ENCODE measurements at places on chromosomes 5 and 9. TPM values are rescaled to one million over a fixed set of nuclear protein-coding genes. Genes with fewer than 3 reads are reported as not detected.

DNA sequence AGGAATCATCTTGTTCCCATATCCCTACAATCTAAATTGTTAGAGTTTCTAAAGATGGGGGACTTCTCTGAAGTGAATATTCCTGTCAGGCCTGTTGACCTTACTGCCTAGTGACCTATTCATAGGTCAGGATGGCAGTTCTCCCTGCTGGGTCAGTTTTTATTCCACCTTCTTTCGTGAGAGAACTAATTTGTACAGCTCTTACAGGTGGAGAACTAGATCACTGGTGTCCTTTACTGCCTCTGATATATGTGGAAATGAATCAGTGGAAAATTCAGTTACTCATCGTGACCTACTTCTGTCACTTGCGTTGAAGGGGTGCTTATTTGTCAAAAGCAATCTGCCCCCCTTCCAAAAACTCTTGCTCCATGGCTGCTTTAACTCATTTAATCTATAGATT is 164.9 kb downstream of the CD180 start:
- no peak for DNase-seq

GRCh38 chr5:103217101-103217500 is 41.5 kb upstream of the MACIR start:
- DNase-seq = no peak

GRCh38 chr9:70093944-70094343 is 50.3 kb downstream of the MAMDC2 start:
- DNase-seq = no peak

GRCh38 chr9:72583370-72583769 is 62.0 kb downstream of the TMC1 start:
- DNase-seq = no peak

GRCh38 chr5:1727571-1727970 is 72.1 kb downstream of the MRPL36 start:
- DNase-seq = no peak

DNA sequence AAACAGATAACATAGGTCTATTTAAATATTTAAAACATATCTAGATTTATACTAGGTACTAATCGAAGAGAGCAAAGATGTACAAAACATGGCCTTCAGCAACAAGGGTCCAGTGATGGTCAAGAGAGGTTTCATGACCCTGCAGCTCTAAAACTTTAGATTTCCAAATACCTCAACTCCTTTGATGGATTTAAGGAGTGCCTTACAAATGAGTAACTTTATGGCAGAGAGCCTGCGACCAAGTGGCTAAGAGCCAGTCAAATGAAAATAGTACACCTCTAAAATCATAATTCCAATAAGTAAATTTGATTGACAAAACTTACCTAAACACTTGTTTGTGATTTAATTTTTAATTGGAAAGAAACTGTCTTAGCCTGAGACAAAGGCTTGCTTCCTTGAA is 4.7 kb upstream of the SH3RF2 start:
- DNase-seq = peak; percentile 57

GRCh38 chr5:151002250-151002649 is 18.1 kb upstream of the GPX3 start:
- DNase-seq = no peak

DNA sequence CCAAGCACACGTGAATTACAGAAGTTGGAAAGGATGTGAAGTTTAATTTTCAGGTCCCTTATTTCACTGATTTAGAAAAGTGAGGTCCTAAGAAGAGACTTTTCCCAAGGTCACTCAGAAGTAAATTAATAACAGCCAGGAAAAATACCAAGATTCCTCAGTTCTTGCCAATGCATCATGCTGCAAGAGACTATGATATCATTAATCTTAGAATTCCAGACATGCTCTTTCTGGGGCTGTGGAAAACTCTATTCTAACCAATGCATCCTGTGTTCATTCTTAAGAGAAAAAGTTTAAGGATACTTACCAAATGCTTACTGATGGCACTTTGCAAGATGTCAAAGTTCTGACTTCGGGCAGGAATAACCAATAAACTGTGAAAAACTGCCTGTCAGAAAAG is 42.8 kb downstream of the TEX10 start:
- DNase-seq = no peak

DNA sequence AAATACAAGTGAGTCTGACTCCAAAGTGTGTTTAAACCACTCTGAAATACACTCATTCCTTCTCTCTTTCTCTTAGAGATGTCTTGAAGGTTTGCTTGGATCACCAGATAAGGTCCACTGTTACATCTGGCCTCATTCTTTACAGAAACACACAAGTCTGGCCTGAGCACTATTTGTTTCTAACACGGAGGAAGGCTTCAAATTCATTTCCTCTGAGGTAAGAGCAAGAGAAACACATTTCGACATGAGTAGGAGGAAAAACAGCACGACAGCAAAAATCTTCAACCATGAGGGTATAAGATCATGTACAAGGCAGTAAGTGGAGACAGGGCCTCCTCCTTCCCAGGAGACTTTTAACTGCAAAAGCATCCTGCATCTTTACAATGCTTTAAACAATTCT is 8.0 kb downstream of the SIL1 start:
- DNase-seq = no peak

GRCh38 chr9:137809040-137809576 is 68.5 kb upstream of the CACNA1B start:
- DNase-seq = no peak

DNA sequence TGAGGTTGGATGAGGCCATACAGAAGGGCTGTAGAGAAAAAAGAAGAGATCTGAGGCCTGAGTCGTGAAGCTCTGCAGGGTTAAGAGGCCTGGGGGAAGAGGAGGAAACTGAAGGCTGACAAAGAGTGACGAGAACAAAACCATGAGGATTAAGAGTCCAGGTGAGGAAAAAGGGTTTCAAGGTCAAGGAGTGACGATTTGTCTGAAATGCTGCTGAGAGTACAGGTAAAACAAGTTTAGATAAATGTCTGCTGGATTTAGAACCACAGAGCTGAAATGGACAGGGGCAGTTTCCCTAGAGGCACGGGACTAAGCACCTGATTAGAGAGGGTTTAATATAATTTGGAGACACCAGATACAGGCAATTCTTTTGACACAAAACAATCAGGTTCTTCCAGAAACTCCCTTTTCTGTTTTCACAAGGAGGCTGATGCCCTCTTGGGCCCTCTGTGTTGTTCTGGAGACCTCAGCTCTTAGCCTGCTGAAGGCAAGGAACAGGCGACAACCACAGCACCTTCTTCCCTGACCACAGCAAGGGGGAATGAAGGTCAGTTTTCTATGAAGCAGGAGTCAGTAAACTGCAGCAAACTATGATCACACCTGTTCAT is 14.6 kb upstream of the GCNT1 start:
- no peak for DNase-seq

DNA sequence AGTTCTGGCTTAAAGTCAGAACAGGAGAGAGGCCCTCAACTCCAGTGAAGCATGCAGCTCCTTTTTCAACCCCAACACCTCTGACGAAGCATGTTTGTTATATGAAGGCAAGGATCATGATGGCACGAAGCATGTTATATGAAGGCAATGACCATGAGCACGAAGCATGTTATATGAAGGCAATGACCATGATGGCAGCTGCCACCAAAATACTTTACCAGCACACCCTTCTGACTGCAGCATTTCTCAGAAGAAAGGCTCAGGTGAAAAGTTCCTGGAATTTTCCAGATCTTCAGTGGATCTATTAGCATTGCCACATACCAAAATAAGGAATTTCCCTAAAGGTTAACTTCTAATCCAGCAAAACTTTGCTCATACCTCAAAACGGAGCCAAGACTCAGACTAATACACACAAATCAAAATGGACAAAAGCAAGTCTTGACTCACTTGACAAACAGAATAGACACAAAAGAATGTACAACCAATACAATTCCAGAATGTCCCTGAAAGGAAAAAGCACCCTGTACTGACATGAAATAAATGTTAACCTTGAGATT is 217.4 kb downstream of the FANCC start:
- no peak for DNase-seq

DNA sequence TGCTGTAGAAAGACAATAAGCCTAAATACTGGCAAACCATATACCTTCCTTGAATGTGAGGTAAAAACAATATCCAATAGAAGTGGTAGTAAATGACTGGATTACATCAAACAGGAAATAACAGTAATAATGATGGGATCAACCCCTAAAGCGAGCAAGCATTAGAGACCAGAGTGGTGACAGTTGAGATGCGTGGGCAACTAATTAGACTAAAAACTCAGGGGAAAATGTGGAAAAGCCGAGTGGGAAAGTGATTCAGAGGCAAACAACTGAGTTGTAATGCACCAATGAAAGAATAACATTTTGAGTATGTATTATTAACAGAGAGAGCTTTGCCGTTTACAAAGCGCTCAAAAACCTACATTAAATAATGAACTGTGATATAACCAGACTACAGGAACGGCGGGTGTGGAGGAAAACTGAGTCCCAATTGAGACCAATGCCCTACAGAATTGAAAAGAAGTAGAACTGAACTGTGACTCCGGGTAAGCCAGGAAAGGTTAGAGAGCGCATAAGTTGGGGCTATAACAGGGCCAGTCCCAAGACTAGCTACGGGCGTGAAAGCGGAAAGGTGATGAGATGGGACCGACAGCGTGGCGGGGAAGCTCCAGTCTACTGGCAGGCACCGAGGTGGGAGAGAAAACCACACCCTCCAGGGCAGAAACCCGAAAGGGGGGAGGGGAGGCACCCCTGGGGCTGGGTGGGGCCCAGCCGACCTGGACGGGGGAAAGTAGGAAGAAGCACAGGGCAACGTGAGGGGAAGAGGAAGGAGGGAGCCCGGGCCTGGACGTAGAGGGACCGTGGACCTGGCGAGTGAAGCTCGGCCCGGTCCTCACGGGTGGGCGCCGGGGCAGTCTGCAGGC is 592 bp downstream of the UBAP2 start:
- DNase-seq = peak; percentile 31

- no peak for DNase-seq
Measured at GRCh38 chr5:128842241-128842640, 123.0 kb upstream of the SLC27A6 start.

- no peak for DNase-seq
Measured at GRCh38 chr9:20873240-20873865, 158.1 kb downstream of the HACD4 start.

DNA sequence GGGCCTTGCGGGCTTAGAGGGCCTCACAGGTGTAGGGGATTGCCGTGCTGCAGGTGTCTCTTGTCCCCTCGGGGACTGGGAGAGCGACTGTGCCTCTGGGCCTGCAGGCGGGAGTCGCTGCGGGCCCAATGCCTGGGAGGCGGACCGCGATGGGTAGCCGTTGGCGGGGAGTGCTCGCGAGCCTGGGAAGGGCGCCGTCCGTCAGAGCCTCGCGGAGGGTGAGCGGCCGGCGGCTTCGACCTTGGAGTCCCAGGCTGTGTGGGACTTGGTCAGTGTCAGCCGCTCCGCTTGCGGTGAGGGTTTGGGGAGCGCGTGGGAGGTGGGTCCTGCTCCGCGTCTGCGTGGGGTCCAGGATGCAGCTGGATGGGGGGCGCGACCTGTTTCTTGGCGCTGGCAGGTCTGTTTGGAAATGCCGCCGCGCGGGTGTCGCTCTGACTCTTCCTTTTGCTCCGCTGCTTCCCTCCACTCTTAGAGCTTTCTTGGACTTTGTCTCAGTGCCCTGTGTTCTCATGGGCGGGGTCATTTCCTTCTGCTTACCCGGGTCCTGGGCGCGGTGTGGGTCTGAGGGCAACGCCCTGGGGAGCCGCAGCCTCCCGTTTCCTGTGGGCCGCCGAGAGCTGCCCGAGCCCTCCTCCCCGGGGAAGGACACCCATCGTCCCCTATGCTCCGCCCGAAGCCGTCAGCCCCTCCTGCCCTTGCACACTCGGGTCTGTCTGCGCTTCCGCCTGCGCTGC is 88.9 kb upstream of the CACNA1B start:
- DNase-seq = no peak

DNA sequence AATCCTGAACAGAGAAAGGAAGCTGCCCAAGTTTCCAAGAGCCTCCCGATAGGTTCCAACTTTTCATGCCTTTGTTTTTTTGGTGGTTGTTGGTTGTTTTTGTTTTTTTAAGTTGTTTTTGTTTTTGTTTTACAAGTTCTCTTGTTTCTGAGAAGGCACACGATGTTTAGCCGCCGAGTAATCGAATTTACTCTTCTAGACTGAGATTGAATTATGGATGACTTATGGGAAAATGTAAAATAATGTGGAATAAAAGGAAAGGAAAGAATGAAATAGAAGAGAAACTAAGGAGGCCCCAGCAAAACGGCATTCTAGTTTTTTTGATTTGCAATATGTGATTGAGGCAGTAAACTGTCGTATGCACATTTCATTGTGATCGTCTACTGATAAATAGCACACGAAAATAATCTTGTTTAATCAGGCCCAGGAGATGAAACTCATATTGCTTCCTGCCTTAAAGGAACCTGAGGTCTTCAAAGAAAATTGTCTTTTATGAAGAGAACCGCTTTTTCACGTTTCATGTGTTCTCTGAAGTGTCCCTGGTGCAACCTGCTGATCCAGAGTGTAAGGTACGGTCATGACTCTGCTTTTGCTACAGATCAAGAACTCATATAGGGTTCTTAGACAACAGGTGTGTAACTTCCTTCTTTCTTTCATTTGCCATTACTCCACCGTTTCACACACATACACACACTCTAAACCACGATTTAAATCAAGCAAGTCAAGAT is 1.3 kb upstream of the GNAQ start:
- no peak for DNase-seq

DNA sequence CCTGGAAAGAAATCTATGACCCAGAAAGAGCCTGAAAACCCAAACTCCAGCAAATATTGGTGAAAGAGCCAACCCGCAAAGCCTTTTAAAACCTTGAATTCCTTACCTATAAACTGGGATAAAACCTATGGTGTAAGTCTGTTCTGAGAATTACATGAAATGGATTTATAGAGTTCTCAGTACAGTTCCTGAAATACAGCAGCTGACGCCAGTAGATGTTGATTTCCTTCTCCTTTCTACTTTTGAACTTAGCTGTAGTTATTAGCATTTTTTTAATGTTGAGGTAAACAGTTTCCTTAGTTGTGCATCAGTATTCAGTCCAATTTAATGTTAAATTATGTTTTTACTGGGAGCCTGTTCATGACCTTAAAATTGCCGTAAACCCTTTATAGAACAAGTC is 3.7 kb downstream of the SPIN1 start:
- no peak for DNase-seq

- no peak for DNase-seq
Measured at GRCh38 chr5:151432210-151432609, 15.2 kb upstream of the SLC36A1 start.

- no peak for DNase-seq
Measured at GRCh38 chr5:142780871-142781270, 10.7 kb downstream of the ARHGAP26 start.

GRCh38 chr9:78567693-78568092 is 270.8 kb downstream of the PSAT1 start:
- no peak for DNase-seq

ATP6V1G1 gene
- 62.6 TPM for total RNA-seq

KCTD16 gene
- total RNA-seq = 0.02 TPM

IFNE gene
- 0.92 TPM for total RNA-seq

TAF11L2 gene
- not detected for total RNA-seq

DRD1 gene
- total RNA-seq = not detected

FRMD3 gene
- total RNA-seq = 1.1 TPM

SLC6A18 gene
- not detected for total RNA-seq

KCNN2 gene
- total RNA-seq = not detected

DND1 gene
- total RNA-seq = 0.94 TPM

IL4 gene
- not detected for total RNA-seq

MEGF10 gene
- not detected for total RNA-seq

NIPAL4 gene
- total RNA-seq = not detected

Data from MG63 (cell line).